Memory B cell (primary cell): ENCODE measurements at places on chromosomes 16 and 17.

DNA sequence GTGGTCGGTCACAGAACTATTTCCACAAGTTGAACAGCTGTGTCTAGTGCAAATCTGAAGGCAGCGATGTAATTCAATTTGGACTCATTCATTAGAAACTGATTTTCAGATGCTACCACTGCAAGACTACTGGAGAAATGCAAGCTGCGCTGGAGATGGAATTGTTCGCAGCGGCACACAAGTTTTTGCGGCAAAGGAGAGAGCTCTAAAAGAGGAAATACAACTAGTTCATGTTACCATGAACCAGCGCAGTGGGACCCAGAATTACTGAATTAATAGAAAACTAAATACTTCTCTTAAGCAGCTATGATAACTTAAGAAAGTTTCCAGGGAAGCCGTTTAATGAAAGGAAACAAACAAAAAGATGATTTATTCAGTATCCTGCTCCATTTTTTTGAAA lies 1.9 kb downstream of the CREBBP start:
- peak; percentile 36 for DNase-seq

- no peak for DNase-seq
Observed at GRCh38 chr17:37368577-37368976, 7.2 kb upstream of the C17orf78 start.

DNA sequence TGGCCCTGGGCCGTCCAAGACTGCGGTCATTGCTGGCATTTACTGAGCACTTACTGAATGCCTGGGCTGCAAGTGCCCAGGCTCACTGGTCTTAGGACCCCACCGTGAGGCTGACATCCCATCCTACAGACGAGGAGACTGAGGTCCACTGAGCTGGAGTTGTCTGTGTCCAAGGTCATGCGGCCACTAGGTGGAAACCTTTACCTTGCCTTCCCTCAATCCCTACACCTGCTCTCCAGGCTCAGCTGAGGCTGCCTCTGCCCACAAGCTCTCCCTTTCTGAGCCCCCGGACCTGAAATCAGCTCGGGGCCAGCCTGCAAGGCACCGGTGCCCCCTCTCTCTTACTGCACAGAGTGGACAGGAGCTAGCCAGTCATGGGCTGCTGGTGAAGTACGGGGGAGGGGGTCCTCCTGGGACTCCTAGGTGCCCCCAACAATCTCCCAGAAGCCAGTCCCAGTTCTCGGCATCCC lies 1.5 kb downstream of the CASKIN1 start:
- peak; percentile 51 for DNase-seq

GRCh38 chr16:26051063-26051462 lies 359.3 kb downstream of the HS3ST4 start:
- no peak for DNase-seq

DNA sequence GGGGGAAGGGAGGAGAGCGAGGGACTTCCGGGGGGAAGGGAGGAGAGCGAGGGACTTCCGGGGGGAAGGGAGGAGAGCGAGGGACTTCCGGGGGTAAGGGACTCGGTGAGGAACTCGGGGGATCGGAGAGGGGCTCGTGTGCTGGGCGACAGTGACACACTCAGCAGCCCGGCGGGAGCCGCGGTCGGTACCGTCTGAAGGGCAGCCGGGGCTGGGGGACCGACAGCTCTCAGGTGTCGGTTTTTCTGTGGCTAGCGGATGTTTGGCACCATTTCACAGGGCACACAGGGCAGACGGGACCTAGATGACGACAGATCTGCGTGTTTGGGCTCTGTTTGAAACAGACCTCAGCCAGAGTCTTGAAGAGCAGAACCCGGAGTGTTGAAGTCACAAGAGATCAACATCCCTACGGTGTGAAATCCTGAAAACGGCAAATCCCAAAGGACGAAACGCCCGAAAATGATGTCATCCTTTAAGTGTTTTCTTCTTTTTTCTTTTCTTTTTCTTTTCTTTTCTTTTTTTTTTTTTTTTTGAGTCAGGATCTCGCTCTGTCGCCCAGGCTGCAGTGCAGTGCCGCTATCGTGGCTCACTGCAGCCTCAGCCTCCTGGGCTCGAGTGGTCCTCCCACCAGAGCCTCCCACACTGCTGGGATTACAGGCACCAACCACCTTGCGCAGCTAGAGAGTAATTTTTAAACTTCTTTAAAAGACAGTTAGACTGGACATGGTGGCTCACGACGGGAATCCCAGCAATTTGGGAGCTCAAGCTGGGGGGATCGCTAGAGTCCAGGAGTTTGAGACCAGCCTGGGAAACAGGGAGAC lies 23.9 kb downstream of the ZNF778 start:
- DNase-seq: peak; percentile 81

- DNase-seq: no peak
Observed at GRCh38 chr16:89907055-89907814, 11.4 kb upstream of the MC1R start.

DNA sequence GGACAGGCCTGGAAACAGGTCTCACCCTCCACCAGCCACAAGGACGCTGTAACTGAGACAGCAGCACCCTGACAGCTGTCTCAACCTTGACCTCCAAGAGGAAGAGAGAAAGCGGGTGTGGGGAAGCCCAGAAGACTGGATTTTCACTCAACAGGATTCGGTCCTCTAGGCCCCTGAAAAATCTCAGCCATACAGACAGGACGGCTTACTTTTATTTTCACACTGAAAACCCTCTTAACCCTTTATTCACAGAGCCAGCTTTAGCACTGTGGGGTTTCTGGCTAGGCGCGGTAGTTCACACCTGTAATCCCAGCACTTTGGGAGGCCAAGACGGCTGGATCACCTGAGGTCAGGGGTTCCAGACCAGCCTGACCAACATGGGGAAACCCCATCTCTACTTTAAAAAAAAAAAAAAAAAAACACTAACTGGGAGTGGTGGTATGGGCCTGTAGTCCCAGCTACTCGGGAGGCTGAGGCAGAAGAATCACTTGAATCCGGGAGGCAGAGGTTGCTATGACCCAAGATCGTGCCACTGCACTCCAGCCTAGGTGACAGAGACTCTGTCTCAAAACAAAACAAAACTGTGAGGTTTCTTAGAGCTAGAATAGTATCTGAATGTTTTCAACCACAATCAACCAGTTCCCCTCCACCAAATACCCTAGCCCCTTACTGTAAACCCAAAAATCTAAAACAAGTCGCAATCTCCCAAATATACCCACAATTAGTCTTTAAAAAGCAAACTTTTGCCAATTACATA lies 5.3 kb downstream of the ANKRD11 start:
- DNase-seq: no peak

GRCh38 chr17:56808503-56808902 lies 25.2 kb downstream of the C17orf67 start:
- no peak for DNase-seq

GRCh38 chr16:8905795-8906591 lies 23.8 kb downstream of the LITAFD start:
- DNase-seq: no peak

DNA sequence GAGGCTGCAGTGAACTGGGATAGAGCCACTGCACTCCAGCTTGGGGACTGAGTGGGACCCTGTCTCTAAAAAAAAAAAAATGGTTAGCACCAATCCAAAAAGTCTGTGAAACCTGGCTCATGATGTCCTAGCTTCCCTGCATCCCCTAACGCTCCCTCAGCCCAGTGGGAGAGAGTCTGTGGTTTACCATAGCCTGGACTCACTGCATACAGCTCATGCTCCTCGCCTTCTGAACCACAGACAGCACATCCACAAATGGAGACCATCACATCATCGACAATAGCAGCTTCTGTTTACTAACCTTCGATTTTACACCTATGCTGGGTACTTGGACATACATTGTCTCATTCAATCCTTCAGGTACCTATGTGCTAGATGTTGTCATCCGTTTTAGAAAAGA lies 43.6 kb downstream of the NLRC5 start:
- no peak for DNase-seq

DNA sequence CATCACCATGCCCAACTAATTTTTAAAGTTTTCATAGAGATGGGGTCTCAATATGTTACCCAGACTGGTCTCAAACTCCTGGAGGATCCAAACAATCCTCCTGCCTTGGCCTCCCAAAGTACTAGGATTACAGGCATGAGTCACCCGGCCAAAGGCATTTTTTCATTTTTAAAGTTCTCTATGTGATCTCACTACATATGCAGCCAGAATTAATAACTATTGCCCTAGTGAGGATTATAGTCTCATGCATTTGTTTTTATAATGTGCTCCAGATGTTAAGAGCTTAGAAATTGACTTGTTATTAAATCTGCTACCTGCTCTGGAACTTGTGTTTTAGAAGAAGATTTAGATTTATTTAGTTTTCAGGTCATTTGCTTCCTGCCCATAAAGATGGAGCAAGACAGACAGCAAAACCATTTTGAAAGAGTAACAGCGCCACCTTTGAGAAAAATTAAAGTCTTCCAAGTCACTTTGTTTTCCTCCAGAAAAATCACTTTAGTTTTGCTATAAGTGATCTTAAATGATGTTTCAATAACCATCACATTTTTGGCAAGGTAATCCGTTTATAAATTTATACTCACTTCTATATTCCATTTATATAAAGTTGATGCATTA lies 79.5 kb downstream of the CA4 start:
- no peak for DNase-seq

GRCh38 chr16:49532873-49533272 lies 159.3 kb downstream of the C16orf78 start:
- DNase-seq: no peak

DNA sequence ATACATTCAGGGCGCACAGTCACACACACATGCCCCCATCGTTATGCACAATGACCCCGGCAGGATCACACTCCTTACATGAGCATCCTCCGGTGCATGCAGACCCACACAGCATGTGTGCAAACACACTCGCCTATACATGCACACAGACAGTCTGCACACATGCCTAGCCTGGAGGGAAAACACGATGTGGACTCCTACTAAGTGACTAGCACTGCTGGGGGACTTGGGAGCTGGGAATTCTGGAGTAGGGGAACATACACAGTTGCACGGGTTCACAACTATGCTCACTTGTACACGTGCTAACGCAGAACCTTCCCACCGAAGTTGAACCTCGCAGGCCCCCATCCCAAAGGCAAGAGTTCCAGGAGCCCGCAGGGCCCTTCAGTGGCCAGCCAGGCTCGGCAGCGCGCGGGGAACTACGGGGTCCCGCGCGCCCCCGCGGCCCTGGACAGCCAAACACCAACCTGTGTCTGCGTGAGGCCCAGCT lies 2.0 kb downstream of the DLX3 start:
- no peak for DNase-seq
